T-cell (primary cell): ENCODE measurements at places on chromosomes 16 and 17.

GRCh38 chr17:78828470-78829185 lies 12.0 kb downstream of the USP36 start:
- no peak for DNase-seq

GRCh38 chr17:74305865-74306654 lies 20.0 kb upstream of the KIF19 start:
- no peak for DNase-seq

GRCh38 chr17:19945009-19945626 lies 32.5 kb downstream of the AKAP10 start:
- DNase-seq: no peak

GRCh38 chr16:66489385-66489784 lies 60.5 kb downstream of the TK2 start:
- DNase-seq: no peak

GRCh38 chr16:56013962-56014552 lies 138.9 kb upstream of the CES5A start:
- peak; percentile 1 for DNase-seq

GRCh38 chr16:51287121-51287755 lies 136.2 kb upstream of the SALL1 start:
- DNase-seq: no peak

GRCh38 chr17:64983708-64984107 lies 64.4 kb upstream of the LRRC37A3 start:
- no peak for DNase-seq

DNA sequence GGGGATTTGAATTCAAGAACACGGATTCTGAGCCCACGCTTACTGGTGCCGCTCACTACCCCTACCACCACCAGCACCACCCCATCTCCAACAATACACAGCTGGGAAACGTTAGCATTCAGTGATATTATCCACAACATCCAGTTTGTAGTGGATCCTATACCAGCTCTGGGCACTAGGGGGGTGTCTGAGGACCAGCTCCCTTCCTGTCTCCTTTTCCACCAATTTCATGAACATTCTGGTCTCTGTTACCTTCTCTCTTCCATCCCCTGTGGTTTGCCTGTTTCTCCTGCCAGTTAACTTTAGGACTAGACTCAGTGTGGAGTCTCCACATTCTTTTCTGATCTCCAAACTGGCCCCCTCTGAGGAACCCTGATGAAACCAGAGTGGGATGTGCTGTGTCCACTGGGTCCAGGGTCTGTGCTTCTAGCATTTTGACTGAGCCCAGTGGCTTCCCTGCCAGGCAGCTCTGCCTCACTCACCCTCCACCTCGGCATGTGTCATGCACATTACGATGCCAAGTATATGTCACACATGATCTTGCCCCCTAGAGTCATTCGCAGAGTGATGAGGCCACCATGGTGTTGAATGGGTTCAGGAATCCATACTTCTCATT lies 187.0 kb upstream of the CDH13 start:
- DNase-seq: no peak

DNA sequence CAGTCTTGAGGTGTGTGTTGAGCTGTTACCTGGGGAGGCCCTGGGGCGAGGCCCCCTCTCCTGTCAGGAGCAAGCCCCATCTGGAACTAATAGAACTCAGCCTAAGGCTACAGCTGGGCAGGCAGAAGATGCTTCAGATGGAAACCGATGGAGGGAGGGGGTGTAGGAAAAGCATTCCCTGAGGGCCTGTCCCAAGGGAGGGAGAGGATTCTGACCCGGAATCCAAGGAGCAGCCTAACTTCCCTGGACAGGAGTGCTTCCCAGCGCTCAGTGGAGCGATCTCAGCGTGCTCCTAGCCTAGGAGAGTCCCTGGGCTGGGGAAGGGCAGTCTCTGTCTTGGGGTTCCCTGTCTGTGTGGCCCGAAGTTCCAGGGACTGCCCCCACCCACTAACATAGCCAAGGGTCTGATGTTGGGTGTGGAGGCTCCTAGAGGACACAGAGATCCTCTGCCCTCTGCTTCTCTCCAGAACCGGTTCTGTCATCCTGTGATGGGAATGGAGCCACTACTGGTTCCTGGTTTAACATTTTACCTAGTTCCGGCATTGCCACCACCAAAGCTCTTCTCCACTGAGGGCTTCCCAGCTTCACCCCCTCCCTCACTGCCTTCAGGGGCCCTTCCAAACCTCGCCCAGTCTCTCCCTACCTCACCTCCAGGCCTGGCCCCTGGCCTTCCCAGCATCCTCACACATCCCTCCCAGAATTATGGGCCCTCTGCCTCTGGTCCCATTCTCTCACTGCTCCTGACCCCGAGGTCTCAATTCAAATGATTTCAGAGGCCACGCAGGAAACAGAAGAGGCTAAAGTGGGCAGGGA lies 58.7 kb downstream of the RTN4RL1 start:
- DNase-seq: no peak

DNA sequence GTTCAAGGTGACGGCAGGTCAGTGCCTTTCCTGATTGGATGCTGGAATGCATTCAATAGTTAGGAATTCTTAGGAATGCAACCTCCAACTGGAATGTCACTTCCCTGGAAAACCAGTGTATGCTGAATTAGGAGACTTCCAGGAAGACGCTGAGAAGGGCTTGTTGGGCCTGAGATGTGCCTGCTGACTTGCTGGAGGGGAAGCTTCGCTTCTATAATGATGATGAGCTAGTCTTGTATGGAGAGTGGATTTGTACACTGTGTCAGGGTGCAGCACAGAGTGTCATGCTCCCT lies 45.6 kb downstream of the SMPD3 start:
- DNase-seq: no peak

DNA sequence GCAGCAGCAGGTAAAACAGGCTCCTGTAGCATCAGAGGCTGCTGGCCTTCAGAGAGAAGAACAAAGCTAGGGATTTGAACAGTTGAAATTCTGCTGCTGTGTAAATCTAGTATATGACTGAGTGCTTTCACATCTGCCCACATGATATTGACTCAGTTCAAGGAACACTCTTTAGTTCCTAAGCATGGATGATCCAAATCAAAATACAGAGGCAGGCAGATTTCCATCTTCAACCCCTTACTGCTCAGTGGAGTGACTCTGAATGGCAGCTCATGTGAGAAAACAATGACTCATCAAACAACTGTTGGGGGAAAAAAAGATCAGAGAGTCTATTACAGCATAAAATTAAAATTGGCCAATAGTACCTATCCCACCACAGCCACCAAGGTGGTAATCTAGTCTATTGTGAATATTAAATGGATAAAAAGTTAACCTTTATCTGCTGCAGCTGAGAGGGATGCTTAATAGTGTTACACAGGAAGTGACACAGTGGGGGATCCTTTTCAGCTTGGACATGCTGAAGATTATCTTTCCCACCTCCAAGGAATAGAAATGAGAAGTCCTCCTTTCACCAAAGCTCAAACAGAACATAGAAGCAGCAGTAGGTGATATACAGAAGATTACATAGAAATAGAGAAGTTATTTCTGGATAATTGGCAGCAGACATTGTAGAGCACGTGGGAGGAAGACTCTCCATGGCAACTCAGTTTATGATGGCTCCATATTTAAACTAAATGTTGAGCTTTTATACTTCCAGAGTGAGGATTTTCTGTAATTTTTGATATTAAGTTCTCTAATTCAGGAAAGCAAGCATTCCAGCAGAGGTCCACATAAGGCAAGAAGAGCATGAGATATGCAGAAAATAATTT lies 239.7 kb upstream of the ERCC4 start:
- no peak for DNase-seq

DNA sequence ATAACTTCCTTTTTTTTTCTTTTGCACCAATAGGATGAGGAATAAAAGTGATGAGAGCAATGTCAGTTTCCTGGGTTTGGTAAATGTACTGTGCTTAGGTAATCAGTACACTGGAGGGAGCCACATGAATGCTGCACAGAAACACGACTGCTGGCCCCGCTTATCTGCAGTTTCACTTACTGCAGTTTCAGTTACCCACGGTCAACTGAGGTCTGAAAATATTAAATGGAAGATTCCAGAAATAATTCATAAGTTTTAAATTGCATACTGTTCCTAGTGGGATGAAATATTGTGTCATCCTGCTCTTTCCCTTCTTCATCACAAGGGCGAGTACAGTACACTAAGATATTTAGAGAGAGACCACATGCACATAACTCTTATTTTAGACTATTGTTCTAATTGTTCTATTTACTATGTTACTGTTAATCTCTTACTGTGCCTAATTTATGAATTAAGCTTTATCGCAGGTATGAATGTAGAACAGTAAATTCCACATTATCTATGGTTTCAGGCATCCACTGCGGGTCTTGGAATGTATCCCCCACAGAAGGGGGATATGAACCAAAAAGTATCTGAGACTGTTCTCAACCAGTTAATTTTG lies 6.4 kb upstream of the LGALS3BP start:
- no peak for DNase-seq

GRCh38 chr17:42904110-42904469 lies 3.5 kb downstream of the G6PC1 start:
- DNase-seq: no peak

GRCh38 chr17:51888816-51889215 lies 269.7 kb downstream of the CA10 start:
- DNase-seq: no peak
